Bronchial epithelial cell (primary cell): ENCODE measurements at places on chromosomes 12 and 14.

- peak; percentile 44 for DNase-seq
Observed at GRCh38 chr14:31414190-31414833, 6.0 kb downstream of the HEATR5A start.

GRCh38 chr14:51207621-51208020, 32.4 kb upstream of the TMX1 start:
- DNase-seq: no peak

GRCh38 chr12:23204933-23205778, 580.2 kb downstream of the ETNK1 start:
- DNase-seq: peak; percentile 66

DNA sequence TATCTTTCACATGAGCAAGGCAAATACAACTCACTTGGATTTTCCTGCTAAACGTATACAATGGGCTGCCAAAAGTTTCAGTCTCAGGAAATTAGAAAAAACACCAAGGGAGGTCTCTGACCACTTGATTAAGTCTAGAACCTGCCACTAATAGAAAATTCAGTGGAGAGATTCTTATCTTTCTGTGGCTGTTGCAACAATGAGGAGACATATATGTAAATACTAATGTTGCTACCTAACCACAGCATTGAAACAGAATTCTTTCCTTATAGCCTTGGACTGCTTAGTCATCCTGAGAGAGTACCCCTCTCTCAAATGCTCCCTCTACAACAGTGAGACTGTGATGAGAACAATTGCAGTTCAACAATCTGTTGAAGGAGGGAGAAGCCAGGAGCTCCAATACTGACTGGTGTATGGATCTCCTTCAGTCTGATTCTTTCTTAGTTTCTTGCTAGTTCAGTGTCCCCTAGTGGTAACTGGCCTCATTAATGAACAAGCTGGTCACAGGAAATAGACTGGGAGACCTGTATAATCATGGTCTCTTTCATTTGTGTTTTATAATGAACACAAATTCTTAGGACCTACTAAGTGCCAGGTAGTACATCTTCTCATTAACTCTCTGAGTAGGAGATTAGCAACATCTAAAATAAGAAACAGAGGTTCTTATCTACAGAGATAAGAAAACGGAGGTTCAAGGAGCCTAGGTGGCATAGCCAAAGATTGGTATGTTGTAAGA, 164.5 kb downstream of the SLC38A4 start:
- peak; percentile 89 for DNase-seq

- no peak for DNase-seq
Observed at GRCh38 chr14:100442036-100442435, 118.9 kb downstream of the SLC25A47 start.

- DNase-seq: no peak
Observed at GRCh38 chr12:93776581-93777018, 99.4 kb downstream of the CRADD start.

GRCh38 chr12:34124608-34125007, 102.3 kb downstream of the ALG10 start:
- no peak for DNase-seq

- no peak for DNase-seq
Observed at GRCh38 chr12:116233669-116234068, 43.8 kb downstream of the MED13L start.

- DNase-seq: no peak
Observed at GRCh38 chr12:57135527-57136326, 7.4 kb downstream of the LRP1 start.

DNA sequence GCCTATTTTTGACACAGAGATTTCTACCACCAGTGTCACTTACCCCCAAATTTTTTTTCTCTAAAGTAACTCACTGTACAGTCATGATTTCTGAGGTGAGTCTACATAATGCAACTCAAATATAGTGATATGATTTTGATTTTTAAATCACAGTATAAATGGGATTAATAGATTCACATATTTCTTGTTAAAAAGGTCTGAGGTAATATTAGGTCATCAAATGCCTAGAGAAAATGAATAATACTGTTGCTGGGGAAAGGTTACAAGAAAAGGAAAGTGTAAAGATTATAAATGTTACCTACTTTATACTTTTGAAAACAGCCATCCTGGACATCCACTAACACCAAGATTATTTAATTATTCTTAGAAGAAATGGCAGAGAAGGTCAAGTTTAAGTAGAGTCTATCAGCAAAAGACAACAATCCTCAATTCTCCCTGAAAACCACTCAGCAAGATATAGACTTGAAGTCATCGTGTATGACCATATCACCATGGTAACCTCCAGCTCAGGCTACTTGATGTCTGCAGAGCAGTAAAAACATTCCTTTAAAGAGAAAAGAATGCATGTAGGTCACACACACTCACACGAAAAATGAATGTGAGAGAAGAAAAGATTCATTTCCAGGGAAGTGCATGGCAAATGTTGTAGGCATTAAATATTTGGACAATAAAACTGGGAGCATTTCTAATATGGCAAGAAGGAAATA, 58.7 kb downstream of the CCDC59 start:
- DNase-seq: peak; percentile 8

DNA sequence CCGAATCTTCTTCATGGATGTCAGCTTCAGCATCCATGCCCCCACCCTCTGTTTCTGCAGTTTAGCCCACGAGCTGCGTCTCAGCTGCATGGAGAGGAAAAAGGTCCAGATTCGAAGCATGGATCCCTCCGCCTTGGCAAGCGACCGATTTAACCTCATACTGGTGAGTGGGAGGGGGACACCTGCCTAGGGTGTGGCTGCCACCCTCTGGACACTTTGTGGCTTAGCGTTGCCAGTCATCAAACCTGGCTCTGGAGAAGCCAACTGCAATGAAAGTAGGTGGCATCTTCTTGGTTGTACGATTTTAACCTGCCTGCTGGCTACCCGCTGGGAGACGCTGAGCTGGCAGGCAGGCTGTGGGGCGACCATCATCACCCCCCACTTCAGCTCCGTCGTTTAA, 16.7 kb downstream of the DCAF4 start:
- no peak for DNase-seq

- DNase-seq: peak; percentile 97
Observed at GRCh38 chr12:121942145-121942718, 23.8 kb downstream of the CFAP251 start.

GRCh38 chr12:109240365-109240764, 68.7 kb downstream of the FOXN4 start:
- DNase-seq: no peak
